ENCODE measurements at places on chromosomes 2 and 18.

DNA sequence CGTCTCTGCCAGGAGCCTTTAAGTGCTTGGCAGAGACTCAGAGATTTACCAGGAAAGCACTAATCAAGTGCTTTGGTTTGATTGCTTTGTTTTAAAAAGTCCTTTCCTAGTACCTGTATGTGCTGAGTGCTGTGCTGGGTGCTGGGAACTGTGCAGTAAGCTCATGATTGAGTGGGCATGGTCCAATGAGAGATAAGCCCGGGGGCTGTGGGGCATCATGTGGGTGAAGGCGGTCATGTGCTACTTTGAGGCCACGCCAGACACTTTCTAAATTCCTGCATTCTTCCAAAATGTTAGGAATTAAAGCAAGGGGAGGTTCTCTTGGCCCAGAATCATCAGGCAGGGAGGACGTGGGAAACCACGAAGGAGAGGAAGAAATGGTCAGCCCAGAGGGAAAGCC is 109.0 kb downstream of the ACAA2 start:
- DNase-seq = peak; percentile 48

DNA sequence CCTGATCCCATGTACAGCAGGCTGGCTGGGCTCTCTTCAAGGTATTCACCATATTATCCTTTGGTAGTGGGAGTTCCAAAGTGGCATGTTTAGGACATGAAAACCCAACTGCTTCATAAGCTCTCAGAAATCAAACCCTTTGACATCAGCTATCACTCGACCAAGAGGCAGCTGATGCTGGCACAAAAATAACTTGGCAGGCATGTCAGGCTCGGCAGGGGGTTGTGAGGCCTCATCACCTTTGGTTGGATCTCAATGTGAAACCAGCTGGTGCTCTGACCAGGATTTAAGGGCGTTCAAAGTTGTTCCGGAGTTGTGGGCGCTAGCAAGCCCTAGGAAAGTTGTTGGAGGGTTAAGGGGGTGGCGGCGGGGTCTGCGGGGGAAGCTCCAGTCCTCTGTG is 171.9 kb downstream of the FHOD3 start:
- DNase-seq = no peak

GRCh38 chr2:115946891-115947290 is 1504.5 kb downstream of the DPP10 start:
- DNase-seq = no peak

DNA sequence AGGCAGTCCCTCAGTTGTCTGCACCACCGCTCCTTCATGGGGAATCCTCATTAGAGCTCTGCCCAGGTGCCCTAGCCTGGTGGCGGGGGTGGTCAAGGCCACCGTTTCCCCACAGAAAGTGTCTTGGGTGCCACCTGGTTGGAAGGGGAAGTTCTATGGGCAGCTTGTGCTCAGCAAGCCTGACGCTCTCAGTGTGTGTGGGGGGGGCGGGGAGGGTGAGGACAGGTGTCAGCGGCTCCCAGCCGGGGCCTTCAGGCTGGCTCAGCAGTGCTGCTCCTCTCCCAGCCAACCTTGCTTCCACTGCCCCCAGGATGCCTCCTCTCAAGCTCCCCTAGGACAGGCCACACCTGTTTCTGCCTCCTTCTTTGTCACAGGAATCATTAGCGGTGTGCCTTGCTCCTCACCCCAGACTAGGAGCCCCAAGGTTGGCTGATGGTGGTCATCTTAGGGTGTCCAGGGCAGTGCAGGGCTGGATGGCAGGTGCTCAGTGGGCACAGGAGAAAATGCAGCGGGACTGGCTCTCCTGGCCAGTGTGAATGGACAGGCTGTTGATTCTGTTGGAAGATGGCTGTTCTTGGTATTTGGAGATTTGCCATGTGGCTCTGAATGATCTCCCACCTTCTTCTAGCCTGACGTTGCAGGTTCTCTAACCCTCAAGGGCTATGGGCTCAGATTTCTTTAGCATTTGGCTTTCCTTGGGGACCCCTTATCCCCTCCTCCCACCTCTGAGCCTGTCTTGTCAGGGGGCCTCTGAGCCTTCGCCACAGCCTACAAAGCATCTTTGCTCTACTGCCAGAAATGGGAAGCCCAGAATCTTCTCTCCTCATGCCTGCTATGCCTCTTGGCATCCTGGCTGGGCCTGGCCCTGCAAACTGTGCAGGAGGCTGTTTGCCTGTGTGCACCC is 185.8 kb upstream of the HS6ST1 start:
- no peak for DNase-seq

DNA sequence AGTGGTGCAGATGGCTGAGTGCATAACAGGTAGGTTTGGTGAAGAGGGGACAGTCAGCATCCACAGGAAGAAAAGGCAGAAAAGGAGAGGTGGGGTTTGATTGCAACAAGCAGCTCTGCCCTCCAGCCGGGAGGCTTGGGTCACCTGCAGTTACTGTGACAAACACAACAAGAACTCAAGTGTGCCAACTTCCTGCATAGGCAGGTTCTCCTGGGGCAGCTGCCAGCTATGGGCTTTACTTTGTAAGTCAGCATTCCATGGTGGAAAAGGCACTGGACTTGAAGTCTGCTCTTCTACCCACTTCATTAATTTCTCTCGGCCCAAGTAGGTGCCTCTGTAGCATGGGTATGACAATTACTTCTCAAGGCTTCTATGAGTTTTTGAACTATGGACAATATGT is 98.9 kb downstream of the MYT1L start:
- DNase-seq = no peak

Measured in NCI-H1105 treated with DMSO at 0.1 percent for 48 hours (cell line).